ENCODE measurements at places on chromosomes 12 and 14.

DNA sequence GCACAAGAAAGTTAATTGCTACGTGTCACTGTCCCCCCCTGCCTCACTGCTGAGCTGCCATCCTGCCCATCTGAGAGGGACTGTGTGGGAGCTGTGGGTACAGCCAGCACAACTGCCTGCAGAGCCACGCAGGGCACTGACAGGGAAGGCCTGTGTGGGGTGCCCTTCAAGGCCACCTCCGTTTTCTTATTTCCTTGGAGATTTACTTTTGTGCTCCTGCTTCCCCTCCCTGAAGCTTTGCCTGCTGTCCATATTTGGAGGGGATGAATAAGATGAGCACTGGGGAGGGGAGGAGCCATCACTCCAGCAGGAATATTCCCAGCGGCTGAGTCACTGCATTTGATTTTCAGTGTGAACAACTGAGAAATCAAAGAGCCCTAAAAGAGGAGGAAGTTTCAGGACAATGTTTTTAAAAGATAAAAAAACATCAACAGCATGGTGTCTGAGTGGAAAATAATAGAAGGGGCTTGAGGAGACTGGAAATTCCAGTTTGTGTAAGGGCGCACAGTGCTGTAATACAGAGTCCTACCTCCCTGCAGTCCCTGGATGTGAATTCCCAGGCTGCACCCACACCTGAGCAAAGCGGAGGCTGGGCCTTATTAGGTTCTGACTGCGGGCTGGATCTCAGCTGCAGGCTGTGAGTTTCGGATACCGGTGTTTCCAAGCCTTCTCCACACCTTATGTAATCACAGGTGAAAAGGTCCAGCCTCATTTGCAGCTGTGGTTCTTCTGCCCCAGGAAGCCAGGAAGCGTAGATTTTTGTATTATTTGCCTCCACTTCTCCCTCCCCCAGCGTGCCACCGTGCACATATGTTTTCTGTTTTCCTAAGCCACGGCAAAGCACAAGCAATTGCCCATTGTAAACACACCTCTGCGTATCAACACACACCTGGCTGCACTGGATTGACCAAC lies 192.6 kb upstream of the BCL2L14 start:
- no peak for DNase-seq

- no peak for DNase-seq
These were observed 698.8 kb upstream of the LMO3 start for GRCh38 chr12:17304503-17305347.

DNA sequence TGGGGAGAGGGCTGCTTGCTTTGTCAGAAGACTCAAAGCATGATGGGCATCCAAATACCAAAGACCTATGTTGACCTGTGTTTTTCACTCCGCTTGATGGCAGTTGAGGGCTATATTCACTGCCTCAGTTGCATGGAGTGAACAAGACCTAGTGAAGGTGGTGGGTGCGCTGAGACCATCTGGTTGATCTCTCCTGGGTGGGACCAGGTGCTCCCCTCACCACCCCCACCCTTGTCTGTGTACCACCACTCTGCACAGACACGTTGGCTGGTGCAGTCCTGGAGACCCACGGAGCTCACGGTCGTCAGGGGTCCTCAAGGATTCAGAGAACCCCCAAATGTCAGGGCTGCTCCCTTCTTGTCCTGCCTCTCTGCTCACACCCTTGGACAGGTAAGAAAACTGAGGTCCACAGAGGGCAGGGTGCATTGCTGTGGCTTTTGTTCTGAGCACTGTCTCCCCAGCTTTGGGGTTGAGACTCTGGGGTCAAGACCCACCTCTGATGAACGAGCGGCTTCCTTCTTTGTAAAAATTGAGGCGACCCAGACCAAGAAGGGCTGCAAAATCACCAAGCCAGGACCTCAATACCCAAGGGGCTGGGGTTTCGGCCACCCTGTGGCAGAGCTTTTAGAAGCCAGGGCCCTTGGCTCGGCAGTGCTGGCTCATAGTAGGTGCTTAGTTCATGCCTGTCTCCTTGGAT lies 166.3 kb upstream of the RTL1 start:
- no peak for DNase-seq

DNA sequence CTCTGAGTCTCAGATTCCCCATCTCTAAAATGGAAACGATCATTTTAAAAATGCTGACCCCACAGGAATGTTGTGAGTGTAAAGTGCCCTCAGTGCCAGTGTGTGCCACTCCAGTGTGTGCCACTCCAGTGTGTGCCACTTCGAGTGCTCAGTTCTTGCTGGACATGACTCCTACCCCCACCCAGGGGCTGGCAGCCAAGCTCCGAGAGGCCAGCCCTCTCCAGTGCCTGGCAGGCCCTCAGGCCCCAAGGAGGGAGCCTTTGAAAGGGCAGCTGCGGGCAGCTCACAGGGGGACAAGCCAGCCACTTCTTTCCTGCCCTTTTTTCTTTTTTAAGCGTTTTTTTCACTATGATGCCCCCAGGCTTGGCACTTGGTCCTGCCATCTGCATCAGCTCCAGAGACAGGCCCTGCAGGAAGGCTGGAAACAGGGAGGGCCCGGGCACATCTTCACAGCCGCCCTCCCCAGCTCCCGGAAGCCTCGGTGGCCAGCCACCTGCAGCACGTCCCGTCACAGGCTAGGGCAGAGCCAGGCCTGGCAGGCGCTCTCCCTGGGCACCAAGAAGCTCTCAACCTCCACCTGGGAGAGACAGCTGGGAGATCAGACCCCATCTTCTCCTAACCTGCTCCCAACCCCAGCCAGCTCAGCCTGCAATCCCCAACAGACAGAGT lies 29.8 kb downstream of the NCOR2 start:
- no peak for DNase-seq

GRCh38 chr12:121036810-121037326 lies 2.2 kb downstream of the OASL start:
- no peak for DNase-seq

GRCh38 chr12:45598761-45599160 lies 130.7 kb upstream of the ARID2 start:
- no peak for DNase-seq

DNA sequence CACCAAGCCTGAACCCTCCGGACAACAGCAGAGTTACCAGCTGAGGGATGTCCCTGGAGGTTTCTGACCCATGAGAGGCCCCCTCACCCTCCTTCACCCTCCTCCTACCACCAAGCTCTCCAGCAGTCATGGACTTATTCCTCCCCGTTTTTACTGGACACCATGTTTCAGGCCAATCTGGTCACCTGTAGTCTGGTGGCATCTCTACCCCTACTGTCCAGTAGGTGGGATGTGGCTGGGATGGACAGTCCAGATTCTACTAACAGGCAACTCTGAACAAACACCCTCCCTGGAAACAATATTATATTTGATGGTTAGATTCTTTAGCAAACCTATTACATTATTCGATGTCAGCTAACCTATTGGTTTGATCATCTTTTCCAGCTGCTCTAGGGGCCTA lies 83.2 kb downstream of the SLC38A1 start:
- DNase-seq = no peak

DNA sequence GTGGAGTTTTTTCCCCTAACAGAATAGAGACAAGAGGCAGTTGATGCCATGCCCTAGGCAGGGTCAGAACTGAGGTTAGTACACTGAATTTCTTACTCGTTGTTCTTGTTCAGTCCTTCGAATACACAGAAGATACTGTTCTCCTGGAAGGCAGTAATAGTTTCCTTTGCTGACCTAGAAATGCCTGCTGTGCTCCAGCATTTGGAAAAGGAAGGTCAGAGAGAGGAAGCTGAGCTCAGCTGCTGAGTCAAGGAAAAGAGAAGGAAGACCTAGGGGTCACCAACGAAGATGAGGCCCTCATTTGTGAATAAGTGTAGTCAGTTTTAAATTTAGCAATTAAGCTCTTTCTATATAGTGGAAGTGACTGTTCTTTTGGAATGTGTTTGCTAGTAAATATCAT lies 100.1 kb downstream of the CRADD start:
- no peak for DNase-seq

DNA sequence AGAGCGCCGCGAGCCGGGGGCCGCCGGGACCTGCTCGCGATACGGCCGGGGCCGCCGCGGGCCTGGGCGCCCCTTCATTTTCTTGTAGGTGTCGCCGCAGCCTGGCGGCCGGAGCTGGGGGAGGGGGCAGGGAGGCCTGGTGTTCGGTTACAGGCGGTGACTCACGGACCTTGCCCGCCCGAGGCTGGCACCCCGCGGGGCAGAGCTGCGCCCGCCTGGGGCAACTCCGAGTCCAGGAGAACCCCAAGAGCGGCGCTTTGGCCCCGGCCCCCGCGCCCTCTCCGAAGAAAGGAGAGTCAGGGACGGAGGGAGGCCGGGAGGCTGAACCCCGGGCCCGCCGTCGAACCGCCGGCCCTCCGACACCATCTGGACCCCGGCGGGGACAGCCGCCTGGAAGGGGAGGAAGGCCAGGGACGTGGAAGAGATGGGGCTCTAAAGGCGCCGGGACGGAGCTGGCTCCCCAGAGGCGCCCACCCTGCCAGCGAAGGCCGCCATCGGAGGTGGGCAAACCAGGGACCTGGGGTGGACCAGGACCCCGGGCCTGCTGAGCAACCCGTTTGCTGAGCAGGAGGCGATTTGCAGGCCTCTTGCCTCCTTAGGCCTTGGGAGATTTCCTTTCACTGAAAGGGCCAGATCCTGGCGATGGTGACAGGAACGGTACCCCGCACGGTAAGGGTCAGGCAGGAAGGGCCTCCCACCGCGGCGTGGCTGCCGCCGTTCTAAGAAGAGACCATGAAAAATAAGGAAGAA lies 843 bp upstream of the NUAK1 start:
- no peak for DNase-seq

DNA sequence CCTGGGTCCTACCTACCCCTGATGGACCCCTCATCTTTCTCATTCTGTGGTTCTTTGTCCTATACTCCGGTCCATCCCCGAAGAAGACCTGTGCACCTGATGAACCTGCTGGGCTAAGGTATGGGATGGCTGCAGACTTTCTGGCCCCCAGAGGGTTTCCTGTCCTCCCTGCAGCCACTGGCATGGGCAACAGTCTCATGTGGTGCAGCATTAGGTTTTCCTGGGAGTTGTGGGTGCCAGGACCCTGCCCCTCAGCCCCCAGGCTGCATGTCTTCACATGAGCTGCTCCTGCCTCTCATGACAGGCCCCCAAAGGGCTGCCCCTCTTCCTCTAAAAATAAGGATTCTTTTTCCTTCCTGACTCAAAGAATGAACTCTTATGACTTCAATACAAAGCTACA lies 72.3 kb upstream of the GPR68 start:
- DNase-seq = no peak

- no peak for DNase-seq
These were observed 600.5 kb downstream of the SLC16A7 start for GRCh38 chr12:60196366-60196765.

- DNase-seq = no peak
These were observed 613.2 kb upstream of the SEL1L start for GRCh38 chr14:82146846-82147245.

GRCh38 chr14:36317650-36318049 lies 2.8 kb downstream of the MBIP start:
- no peak for DNase-seq

DNA sequence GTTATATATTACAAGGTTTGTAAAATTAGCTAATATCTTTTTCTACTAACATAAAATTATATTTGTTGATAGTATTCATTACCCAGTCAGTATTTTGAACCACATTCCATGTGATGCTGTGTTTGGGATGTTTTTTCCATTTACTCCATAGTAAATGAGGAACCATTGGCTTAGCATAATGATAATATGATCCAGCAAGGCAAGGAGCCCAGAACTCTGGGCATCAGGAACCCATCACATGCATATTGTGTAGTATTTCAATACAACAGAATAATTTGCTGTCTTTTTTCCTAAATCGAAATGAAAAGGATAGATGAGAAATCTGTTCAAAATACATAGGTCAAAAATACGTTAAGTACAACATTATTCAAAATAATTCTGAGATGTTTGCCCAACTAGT lies 48.7 kb upstream of the GARIN2 start:
- DNase-seq = no peak

- DNase-seq = no peak
These were observed 11.1 kb downstream of the KIF21A start for GRCh38 chr12:39431797-39432196.

DNA sequence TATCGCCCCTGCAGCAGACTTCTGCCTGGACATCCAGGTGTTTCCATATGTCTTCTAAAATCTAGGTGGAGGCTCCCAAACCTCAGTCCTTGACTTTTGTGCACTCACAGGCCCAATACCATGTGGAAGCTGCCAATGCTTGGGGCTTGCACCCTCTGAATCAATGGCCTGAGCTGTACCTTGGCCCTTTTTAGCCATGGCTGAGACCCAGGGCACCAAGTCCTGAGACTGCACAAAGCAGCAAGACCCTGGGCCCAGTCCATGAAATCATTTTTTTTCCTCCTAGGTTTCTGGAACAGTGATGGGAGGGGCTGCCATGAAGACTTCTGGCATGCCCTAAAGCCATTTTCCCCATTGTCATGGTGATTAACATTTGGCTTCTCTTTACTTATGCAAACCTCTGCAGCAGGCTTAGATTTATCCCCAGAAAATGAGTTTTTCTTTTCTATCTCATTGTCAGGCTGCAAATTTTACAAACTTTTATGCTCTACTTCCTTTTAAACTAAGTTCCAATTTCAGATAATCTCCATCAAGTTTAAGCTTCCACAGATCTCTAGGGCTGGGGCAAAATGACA lies 1445.8 kb upstream of the FLRT2 start:
- DNase-seq = no peak

DNA sequence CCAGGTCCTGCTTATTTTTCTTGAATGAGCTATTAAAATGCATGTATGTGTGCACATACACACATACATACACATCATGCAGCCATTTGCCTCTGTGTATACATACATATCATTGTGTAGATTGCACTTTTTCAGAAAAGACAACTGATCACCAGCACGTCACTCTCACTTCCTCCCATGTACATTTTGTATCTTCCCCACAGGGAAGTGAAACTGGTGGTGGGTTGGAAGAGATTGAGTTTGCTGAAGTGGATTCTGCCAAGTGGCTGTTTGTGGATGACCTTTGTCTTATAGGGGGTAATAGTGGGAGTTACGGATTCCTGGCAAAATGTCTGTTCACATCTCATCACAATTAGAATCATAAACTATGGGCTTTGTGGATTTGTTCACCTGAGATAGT lies 448.6 kb downstream of the RAD51B start:
- DNase-seq = no peak

GRCh38 chr14:37023875-37024565 lies 148.4 kb downstream of the SLC25A21 start:
- no peak for DNase-seq
